ENCODE measurements at places on chromosomes 3 and 15. TPM values are rescaled to one million over a fixed set of nuclear protein-coding genes. Genes with fewer than 3 reads are reported as not detected.

DNA sequence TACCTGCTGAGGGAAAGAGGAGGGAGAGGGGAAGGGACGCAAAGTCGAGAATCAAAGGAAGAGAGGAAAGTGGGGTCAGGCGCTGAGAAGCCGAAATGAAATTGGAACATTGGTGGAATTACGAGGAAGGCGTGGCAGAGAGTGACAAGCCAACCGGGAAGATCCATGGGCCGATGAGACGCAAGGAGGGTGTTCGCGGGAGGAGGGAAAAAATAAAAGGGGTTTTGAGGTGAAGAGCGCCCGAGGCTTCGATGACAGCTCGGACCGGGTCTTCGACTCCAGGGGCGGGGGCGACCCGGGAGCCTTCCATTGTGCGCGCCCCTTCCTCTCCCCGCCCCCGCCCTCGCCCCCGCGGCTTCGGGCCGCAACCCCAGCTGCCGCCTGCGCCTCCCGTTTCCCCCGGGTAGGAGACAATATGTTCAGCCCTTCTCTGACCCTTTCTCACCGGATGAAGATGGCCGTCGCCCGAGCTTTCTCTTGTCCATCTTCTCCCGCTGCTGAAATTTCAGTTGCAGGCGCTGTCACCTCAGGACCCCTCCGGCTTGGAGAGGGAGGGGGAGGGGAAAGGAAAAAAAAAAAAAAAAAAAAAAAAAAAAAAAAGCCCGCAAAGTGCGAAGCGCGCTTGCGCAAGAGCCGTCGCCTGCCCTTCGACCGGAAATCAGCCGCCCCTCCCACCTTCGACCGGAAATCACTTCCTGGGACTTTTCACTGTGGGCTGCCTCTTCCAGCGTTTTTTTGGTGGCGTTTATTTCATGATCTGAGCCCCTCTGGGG, at the start of gene SENP7:
Gene SENP7 (minus strand): TSS at position 567 of the 773 bp plus-strand sequence. CDS start 82 bp downstream, at position 485.
- peak; percentile 91 for DNase-seq

DNA sequence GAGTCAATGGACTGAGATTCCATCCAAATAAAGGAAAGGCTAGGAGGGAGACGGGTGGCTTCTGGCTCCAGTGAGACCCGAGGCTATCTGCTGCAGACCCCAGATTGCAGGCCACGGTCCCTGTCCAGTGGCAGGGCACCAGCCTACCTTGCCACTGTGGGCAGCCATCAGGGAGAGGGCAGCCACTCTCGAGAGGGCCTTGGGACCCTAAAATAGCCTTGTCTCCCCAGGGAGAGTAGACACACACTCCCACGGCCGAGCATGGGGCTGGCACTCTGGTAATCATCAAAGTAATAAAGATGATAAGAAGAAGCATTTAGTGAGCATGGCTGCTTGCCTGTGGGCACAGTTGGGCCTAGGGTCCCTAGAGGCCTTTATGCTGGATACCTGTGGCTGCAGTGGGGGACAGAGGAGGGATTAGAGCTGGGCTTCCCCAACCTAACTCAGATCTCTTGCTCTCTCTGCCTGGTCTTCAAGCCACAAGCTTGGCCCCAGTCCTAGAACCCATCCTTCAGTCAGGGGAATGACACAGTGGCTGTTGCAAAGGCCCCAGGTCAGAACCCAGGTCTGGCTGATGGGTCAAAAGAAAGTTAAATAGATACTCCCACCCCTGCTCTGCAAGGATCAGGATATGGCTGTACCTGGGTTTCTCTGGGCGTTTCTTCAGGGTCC, 9.2 kb upstream of the VIPR1 start:
- no peak for DNase-seq

- DNase-seq = no peak
These were observed 3.0 kb upstream of the GCSAM start for GRCh38 chr3:112136046-112136445.

DNA sequence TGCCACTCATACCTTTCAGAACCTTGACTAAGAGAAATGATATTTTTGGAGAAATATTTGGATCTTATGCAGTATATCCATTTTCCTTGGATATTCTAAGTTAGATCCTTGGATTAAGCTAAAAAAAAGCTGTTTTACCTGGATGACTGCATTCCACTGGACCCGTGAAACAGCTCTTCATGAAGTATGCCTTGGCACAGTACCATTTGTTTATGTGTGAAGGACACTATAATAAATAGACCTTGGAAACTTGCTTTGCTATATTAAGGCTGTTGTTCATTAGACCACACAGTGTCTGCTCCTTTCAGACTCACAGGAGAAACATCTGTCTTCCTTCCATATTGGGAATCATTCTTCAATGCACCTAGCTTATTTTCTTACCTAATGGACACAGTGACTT, 651.0 kb upstream of the TGFBR2 start:
- DNase-seq = no peak

- no peak for DNase-seq
These were observed 177.1 kb upstream of the UMPS start for GRCh38 chr3:124553178-124553577.

- no peak for DNase-seq
These were observed 24.8 kb downstream of the TPM1 start for GRCh38 chr15:63067306-63067705.

DNA sequence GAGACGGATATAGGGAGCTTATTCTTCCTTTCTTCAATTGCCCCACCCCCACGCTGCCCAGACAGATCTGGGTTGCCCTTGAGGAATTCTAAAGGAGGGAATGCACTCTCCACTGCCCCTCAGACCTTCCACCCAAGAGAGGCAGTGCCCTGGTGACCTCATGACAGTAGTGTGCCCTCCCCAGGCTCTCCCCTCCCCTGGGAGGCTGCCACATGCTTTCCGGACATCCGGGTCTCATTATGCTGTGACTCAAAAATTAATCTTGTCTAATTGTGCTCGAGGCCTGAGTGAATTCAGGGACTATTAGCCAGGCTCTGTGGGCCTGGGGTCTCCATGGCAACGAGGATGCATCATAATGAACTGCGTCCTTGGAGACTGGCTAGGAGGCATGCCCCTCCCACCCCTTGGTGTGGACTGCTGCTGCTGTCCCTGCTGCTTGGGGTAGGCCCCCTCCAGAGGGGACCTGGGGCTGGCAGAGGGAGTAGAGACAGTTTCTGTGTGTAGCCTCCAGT, 20.8 kb downstream of the CORO2B start:
- no peak for DNase-seq

DNA sequence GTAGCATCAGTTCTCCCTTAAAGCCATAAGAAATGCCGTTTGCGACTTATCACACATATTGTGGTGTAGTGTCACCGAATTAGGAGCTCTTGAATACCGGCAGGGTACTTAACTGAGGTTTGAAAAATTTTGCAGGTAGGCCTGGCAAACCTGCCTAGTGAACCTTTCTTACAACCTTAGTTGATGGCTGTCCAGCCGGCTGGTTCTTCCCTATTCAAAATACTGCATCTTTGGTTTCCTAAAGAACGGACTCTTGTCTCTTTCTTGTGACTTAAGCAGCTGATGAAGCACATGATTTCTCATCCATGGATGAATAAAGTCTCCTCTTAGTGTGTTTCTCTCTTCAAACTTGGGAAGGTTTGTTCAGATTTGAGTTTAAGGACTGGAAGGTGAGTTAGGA, 1.5 kb downstream of the RAB7A start:
- DNase-seq = no peak

DNA sequence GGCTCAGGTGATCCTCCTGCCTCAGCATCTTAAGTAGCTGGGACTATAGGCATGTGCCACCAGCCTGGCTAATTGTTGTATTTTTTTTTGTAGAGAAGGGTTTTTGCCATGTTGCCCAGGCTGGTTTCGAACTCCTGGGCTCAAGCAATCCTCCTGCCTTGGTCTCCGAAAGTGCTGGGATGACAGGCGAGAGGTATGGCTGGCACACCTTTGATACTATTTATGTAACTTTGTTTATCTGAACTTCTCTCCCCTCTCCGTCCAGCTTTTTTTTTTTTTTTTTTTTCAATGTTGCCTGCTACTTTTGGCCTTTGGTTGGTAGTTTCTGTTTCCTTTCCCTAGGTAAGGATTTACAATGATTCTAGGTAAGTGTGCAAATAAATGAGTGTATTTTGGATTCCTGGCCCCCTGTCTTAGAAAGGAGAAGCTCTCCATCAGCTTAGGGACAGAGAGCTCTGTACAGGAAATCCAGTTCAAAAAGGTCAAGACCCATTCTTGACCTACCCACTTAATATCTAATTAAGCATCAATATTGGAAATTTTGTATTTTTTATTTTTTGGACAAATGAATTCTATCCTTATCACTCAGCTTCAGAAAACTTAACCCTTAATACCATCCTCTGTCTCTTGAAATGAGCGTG, 6.8 kb downstream of the ARL6IP5 start:
- no peak for DNase-seq

DNA sequence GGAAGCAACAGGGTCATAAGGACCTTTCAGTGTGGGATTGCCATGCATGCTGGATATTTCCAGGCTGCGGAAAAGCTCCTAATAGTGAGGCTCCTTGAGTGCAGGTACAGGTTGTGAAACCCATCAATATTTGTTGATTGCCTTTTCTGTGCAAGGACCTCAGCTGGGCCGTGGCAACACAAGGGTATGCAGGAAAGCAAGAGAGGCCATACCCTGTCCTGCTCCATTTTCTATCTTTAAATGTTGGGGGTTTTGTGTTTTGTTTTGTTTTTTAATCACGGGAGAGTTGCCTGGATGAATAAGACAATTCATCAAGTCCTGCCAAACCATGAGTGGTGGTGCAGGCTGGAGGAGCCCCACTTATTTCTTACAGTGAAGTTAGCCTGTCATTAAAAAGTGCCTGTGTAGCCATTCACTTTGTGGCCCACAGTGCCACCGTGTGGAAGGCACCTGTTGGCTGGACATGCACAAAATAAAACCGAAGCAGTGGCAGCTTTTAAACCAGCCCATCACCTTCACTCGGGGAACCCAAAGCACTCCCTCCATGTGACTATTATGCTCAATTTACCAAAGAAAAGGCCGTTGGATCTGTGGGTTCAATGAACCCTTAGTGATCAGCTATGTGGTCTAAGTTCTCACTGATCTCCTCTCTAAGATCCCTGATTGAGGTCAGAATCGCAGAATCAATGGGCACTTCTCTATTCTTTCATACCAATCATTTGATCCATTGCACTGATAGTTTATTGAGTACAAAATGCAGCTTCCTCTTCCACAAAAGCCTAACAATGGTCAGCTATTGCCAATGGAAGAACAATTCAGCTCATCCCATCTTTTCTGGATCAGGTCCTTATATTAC, 42.2 kb downstream of the CLDN18 start:
- DNase-seq = peak; percentile 64

DNA sequence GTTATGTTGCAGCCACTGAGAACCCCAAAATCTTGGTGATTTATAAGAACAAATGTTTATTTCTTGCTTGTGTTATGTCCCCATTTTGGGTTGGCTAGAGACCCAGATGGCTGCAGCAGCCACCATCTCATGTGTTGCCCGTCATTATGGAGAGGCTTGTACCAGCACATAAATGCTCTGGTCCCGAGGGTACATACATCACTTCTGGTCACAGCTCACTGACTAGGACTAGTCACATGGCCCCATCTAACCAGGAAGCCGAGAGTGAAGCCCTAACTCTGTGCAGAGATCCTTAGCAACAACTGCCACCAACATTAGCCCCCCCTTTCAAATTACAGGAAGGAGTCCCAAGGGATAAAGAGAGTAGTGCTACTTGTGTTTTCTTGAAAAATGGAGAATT, 25.5 kb upstream of the HACD2 start:
- no peak for DNase-seq

DNA sequence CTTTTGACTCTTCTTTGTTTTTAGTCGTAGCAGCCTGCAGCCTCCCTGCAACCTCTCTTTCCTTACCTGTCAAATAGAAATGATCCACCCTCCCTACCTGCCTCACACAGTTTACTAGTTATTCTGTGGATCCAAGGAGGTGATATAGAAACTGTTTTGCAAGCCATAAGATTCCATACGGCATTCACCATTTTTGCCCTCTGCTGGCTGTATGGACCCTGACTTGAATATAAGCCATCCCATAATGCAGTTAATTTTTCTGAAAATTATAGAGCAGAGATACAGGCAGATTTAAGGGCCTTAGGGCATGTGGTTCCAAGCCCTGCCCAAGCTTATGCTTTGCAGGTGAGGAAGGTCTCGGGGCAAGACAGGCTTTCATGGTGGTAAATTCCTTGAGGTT, 63.8 kb downstream of the CPN2 start:
- DNase-seq = no peak

- DNase-seq = no peak
These were observed 9.5 kb downstream of the SLCO3A1 start for GRCh38 chr15:91862891-91863504.

GRCh38 chr15:40115670-40116093, 7.0 kb upstream of the BMF start:
- DNase-seq = peak; percentile 65

DNA sequence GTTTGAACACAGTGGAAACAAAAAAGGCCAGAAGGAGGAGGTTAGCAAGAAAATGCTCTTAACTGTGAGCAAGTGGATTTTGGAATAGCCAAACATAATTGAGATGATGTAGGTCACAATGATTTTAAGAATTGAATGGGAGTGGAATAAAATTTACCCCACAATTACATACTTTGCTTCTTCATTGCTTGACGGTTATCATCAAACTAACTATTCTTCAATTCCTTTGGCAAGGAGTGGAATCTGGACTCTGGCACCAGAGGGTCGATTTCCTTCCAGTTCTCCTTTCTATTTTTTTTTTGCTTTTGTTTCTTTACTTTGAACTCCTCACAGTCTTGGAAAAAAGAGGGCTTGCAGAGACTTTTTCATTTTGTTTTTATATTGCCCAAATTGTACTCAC, 634.5 kb upstream of the TGFBR2 start:
- no peak for DNase-seq

DNA sequence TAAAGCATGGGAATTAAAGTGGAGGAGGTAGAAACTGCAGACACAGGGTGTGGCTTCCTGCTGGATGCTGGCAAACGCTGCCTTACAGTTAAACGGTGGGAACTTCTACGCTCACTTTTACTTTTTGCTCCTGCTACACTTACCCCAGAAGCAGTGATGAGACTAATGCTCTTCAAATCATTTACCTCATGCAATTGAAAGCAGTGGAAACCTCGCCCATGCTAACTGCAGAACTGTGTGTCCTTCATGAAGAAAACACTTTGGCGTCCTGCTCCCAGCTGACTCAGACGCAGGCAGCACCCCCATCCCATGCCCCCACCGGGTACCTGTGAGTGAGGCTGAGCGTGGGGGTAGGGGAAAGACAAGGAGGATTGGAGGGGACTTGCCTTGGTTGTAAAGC, 31.8 kb downstream of the UPK1B start:
- no peak for DNase-seq

- no peak for DNase-seq
These were observed 1.5 kb downstream of the CIB1 start for GRCh38 chr15:90232196-90232595.

- DNase-seq = no peak
These were observed 5.1 kb downstream of the NPTN start for GRCh38 chr15:73628102-73628501.

- no peak for DNase-seq
These were observed 185.2 kb upstream of the TSC22D2 start for GRCh38 chr3:150222691-150223489.

- no peak for DNase-seq
These were observed 90.1 kb upstream of the EPHB3 start for GRCh38 chr3:184471439-184471838.

- no peak for DNase-seq
These were observed 262.9 kb downstream of the ERC2 start for GRCh38 chr3:56205406-56205805.

Gene SEMA5B
- total RNA-seq = 4.2 TPM

Gene PRKCD
- 13.2 TPM for total RNA-seq

Gene GOLGA6A
- total RNA-seq = not detected

Gene ADAM10
- total RNA-seq = 77.1 TPM

Gene GADL1
- total RNA-seq = not detected

Gene MGLL
- total RNA-seq = 94.3 TPM

Gene CA12
- total RNA-seq = 0.74 TPM

Gene RAB6B
- total RNA-seq = 51.6 TPM
